ENCODE measurements at places on chromosomes 7 and 10.

- no peak for DNase-seq
These were observed 69.3 kb upstream of the EEPD1 start for GRCh38 chr7:36083626-36084380.

DNA sequence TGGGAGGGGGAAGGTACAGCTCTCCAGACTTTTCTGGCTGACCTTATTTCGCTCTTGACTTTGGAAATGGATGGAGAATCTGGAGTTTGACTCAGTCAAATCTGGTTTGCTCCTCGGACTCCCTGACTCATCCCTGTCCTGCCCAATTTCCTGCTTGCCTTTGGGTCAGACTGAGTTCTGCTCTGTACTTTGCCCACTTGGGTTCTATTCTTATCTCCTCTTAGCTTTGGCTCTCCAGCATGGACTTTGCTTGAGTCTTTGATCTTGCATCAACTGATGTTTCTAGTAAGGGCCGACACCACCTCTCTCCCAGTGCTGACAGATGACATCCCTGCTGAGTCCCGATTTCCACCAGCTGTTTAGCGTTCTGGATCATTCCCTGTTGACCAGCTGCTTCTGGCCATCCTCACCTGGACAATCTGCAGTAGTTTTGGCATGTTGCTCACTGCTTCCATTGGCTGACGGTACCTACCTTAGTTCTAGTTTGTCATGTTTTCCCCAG, 335.3 kb downstream of the SUGCT start:
- DNase-seq, result no peak

DNA sequence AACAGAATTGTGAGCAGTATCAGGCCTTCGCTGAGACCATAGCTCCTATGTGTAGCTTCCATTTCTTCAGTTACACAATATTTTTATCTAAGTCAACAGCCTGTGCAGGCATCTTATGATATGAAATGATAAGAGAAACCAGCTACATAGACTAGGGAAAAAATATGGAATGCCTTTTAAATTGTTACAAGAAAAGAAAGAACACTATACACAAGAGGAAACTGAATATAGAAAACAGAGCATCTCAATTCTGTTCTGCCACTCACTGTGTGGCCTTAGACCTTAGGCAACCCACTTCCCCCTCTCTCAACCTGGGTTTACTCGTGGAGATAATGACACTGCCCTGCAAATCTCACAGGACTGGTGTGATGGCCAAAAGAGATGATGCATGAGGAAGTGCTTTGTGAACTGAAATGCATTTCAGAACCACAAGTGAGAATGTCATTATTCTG, 132.9 kb downstream of the LRRN3 start:
- DNase-seq, result no peak

DNA sequence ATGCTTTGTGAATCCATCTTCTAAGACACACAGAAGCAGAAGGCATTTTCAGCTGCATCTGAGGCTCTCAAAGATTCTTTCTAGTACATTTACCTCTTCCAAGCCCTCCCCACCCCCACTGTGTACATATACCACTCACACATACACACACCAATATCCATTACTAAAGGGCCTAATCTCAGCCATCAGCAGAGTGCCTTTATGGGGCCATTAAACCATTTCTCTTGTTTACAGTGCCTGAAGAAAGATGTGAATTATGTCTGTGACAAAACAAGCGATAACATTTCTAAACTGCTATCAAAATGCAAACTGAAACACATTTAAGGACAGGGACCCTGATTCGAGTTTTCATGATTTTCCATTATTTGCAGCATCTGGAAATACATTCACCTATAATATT, 40.0 kb downstream of the ETV1 start:
- DNase-seq, result no peak

Data from midbrain (tissue), 1 donor.